T-helper 2 cell (primary cell): ENCODE measurements at places on chromosomes 1 and 21.

DNA sequence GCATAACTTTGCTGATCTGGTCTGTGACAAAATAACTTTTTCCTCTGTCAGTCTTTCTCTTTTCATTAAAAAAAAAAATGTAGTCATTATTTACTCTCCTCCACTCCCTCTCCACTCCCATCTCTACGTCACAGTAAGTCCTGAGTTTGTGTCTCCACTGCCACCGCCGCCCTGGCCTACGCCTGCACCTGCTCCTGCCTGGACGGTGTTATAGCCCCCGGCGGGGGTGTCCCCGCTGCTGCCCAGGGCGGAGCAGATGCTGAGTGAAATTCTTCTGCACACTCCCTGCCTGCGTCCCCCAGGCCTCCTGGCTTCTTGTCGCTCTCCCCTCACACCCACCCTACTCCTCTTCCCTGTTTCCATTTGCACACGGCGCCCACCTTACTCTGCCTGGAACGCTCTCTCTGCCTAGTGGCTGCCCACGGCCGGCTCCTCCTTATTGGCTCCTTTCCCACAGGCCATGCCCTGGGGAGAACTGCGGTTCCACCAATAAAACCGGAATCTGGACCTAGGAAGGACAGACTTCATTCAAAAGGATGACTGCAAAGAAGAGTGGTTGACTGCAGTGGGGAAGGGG, 55.2 kb upstream of the C1orf174 start:
- no peak for DNase-seq

DNA sequence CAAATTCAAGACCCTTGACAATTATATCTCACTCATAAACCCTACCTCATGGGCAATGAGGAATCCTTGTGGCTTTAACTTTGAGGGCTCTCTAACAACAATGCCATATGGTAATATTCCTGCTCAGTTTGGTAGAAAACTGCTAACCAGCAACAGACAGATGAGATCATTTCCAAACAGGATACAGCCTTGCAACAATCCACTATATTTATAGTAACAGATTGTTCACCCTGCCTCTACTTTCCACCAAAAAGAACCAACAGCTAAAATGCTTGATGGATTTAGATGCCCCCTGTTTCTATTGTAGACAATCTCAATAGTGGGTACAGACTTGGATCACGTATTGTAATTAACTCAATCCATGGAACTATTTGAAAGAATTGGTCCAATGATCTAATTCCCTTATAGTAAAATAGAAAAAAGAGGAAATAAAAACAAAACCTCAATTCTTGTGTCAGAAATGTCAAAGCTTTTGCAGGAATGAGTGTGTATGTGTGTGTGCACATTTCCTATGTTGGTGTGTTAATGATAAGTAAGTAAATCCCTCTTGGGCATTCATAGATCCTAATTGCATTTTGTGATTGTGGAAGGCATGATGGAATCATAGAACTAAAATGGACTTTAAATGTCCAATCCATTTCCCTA, 100.0 kb upstream of the EDEM3 start:
- DNase-seq = no peak

- no peak for DNase-seq
These were observed 109.6 kb upstream of the TSPAN2 start for GRCh38 chr1:115198938-115199337.

GRCh38 chr1:38834221-38834782, 25.3 kb downstream of the RRAGC start:
- DNase-seq = no peak

- peak; percentile 17 for DNase-seq
These were observed 141.1 kb upstream of the SAMSN1 start for GRCh38 chr21:14687268-14687625.

- DNase-seq = no peak
These were observed 8.4 kb downstream of the ZBTB7B start for GRCh38 chr1:155011004-155011416.

DNA sequence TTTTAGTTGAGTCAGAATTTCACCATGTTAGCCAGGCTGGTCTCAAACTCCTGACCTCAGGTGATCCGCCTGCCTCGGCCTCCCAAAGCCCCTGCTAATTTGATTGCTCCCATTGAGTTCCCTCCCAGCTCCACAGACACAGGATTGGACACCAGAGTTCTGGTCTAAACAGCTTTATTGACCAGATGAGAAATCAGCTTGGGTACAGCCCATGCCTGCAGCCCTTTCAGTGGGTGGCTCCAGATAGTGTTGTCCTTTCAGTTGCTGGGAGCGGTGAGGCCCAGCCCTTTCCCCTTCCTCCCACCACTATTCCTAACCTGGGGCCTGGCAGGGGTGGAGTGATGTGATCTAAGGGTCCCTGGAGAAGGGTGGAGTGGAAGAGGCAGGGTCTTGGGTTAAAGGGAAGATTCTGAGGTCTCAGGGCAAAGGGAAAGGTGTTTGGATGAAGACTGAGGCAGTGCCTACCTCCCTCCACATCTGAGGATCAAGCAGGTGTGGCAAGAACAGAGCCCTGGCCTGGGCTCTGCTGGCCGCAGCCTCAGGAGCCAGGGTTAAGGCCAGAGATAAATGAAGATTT, 14.5 kb upstream of the PHLDA3 start:
- no peak for DNase-seq

- DNase-seq = no peak
These were observed 59.5 kb upstream of the C1orf105 start for GRCh38 chr1:172360985-172361384.

- DNase-seq = peak; percentile 50
These were observed 676 bp downstream of the MORC3 start for GRCh38 chr21:36320421-36321324.

- DNase-seq = no peak
These were observed 43.0 kb downstream of the GNB1 start for GRCh38 chr1:1847890-1848289.

- DNase-seq = no peak
These were observed 654 bp upstream of the ARHGEF2 start for GRCh38 chr1:155978973-155979429.

DNA sequence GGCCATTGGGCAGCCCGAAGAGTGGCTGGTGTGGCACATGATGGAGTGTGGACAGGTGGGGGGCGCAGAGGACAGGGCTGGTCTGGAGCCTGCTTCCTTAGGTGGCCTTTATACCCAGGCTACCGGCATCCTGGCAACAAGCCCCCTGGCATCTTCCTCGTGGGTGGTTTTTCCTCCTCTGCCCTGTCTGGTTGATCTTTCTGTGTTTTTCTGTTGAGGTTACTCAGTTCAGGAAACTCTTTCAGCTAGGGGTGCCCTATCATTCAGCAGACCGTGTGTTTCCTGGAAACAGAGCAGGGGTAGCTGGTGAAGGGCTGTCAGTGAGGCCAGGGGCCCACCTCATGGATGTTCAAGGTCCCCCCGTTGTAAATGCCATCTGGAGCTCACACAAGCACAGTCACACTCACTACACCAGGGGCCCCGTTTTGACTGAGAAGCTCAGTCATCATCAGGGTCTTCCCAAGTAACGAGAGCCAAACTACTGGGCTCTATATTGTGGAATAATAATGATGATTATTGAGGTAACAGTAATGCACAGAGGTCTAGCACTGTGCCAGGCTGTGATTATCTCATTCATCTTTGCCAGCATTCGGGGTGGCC, at the start of gene KRTAP12-4:
Gene KRTAP12-4 (minus strand): TSS at position 84 of the 600 bp plus-strand sequence. CDS start 45 bp downstream, at position 39.
- no peak for DNase-seq

GRCh38 chr1:113456967-113457366, 66.7 kb downstream of the MAGI3 start:
- DNase-seq = no peak

GRCh38 chr1:228059634-228060457, 22.7 kb upstream of the ARF1 start:
- DNase-seq = peak; percentile 54
